H1 (cell line): ENCODE measurements at places on chromosomes 1 and 21. TPM values are rescaled to one million over a fixed set of nuclear protein-coding genes. Genes with fewer than 3 reads are reported as not detected.

Gene LCE2A
- total RNA-seq = not detected in 2 replicates

Gene CD247
- total RNA-seq = 1.7 and 2.2 TPM in 2 replicates

Gene PKLR
- total RNA-seq = 2.3 and 2.4 TPM in 2 replicates

Gene HSPB7
- total RNA-seq = not detected in 2 replicates

Gene PPFIA4
- total RNA-seq = 7.0 and 9.9 TPM in 2 replicates

DNA sequence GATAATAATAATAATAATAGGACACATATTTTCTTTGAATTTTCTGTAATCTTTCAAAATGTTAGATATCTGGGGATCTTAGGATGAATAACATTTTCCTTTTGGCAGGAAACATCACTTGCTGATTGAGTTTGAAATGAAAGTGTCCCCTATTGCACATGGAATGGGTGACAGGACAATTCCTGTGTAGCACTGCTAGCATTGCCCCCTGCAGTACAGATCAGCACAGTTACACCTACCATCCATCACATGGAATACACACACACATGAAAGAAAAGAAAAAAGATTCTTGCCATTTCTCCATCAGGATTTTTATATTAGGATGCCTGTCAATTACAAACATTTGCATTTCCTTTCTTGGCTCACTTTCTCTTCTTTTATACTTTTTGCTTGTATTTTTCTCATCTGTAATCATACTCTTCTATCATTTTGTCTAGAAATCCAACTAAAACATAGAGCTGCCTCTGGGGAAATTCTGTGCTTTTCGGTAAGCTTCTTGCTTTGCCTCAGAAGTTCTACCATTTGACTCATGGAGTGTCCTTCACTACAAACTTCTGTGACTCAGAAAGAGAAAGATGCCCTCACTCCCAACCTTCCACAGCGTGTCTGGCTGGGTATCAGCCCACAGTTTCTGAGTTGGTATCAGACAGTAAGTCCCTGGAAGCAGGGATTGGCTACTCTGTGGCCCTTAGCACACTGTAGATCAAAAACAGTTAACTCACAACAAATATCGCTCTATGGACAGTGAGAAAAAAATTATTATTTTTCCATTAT is 641.2 kb downstream of the PTPRC start:
- no peak for DNase-seq

DNA sequence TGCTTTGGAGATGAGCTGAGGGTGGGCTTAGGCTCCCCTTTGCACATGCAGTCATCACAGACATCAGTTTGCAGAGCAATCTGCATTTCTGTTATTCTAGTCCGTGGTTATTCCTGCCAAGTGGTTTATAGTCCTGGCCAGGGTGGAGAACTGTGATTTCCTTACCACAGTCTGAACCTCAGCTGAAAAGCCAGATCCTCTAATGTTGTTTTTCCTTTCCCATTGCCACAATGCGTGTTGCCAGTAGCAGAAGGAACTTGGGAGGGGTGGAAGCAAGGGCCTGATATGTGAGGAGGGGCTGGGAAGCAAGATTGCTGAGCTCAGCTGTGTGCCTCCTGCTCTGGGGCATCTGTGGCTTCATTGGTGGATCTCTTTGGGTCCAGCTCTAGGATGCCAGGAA is 18.0 kb upstream of the ST3GAL3 start:
- DNase-seq = no peak

GRCh38 chr1:7745783-7746182 is 25.3 kb upstream of the VAMP3 start:
- no peak for DNase-seq

GRCh38 chr21:14957836-14958235 is 107.0 kb downstream of the NRIP1 start:
- DNase-seq = no peak

- DNase-seq = no peak
Measured at GRCh38 chr1:152347116-152347728, 12.6 kb downstream of the FLG2 start.

GRCh38 chr21:36089946-36090345 is 20.1 kb downstream of the CBR1 start:
- no peak for DNase-seq

DNA sequence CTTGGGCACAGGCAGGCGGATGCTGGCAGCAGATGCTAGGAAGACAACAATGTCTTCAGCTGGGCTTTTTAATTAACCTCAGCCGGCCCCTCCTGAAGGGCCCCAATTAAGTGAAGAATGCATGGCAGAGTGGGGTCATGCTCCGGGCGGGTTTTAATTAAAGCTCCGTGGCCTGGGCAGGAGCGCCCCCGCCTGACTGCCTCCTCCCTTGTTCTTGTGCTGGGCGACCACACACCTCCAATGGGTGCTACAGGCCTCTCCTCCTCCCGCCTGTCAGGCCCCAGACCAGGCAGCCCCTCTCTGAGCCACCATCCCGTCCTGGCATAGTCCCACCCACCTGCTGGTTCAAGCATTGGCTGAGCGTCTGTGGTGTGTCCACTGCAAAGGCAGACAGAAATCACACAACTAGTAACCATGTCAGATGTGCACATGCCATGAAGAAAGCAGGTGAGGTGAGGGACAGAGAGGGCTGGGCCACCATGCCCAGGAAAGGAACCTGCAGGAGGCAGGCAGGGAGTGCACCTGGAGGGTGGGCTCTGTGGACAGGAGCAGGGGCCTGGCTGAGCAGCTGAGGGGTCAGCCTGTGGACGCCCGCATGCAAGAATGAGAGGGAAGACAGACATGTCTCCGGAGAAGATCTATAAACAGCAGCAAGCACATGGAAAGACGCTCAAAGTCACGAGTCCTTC is 8.5 kb upstream of the ARF1 start:
- no peak for DNase-seq

GRCh38 chr1:8238141-8239038 is 79.5 kb upstream of the SLC45A1 start:
- no peak for DNase-seq

DNA sequence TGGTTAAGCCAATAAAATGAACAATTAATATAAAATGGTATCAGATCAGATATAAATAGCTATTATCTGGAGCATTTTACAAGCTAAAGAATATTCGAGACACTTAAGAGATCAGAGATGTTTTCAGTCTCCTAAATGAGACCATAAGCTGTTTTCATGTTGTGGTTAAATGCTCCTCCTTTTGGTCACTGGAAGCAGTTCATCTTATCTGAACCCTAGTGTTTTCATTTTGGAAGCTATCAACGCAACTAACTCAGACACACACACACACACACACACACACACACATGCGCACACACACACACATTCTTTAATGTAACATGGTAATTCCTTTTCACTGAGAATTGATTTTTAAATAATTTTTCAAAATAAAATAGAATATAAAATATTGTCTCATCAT is 10.0 kb upstream of the LRRC8C start:
- no peak for DNase-seq

- no peak for DNase-seq
Measured at GRCh38 chr1:94552071-94552586, 10.6 kb upstream of the F3 start.

- no peak for DNase-seq
Measured at GRCh38 chr1:112557385-112557784, 48.6 kb downstream of the WNT2B start.

GRCh38 chr1:193580419-193580818 is 394.0 kb upstream of the B3GALT2 start:
- no peak for DNase-seq

DNA sequence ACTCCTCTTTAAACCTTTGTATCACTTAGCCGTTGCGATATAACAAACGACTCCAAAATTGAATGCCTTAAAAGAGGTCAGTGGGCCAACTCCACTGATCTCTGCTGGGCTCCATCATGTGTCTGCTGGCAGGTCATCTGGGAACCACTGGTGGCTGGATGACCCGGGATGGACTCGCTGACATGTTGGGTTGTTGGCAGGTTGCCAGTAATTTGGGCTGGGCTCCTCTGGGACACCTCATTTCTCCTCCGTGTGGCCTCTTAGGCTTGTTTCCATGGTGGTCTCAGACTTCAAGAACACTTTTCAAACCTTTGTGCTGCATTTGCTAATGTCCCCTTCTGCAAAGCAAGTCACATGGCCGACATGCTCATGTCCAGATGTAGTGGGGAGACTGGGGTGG is 139.3 kb upstream of the POU3F1 start:
- DNase-seq = no peak

DNA sequence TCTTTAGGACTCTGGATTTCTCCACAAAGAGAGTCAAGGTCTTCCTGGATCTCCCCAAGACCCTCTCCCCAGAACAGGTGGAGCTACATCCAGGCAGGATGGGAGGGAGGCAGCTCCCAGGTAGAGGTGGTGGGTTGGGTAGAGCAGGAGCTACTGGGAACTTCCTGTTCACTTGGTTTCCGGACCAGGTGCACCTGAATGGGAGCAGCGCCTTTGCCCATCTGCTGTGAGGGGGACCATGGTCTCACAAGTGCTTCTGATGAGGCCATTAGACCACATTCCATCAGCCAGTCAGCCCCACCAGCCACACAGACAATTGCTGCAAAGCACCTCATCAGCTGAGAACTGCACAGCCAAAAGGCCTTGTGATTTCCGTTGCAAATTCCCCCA is 188.8 kb downstream of the MATN1 start:
- no peak for DNase-seq

DNA sequence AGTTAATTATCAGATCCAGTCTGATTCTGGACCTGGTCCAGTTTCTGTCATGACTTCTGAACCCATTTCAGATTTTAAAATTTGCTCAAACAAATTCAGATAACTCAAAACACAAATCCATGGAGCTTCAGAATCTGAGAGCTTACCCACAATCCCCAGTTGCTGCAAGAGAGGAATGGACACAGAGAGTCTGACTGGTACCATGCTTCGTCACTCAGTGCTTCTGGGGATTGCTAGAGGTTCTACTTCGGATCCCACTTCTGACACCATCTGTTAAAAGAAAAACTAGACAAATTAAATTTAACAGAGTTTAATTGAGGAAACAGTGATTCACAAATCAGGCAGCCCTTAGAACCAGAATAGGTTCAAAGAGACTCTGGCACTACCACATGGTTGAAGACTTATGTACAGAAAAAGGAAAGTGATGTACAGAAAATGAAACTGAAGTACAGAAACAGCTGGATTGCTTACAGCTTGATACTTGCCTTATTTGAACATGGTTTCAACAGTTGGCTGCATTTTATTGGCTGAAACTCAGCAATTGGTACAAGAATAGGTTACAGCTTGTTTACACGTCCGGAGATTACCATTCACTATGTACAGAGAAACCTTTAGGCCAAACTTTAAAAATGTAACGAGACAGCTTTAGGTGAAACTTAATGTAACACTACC is 60.7 kb upstream of the TEKT2 start:
- DNase-seq = no peak

- no peak for DNase-seq
Measured at GRCh38 chr1:235675152-235675890, 25.7 kb upstream of the GNG4 start.

DNA sequence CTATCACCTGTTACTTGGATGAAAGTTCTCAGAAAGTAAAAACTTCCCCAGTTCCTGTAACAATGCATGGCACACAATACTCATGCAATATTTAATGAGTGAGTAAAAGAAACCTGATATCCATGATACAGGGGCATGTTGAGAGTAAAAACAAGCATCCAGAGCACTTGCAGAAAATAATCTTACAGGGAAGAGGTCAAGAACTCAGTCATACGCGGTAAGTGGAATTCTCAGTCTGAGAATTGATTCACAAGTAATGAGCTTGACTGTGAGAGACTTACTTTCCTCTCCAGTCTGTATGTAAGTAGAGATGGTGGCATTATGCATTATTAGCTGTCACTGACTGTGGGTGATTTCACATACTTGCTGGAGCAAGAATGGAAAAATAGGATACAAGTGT is 976.9 kb downstream of the BRINP3 start:
- DNase-seq = no peak

DNA sequence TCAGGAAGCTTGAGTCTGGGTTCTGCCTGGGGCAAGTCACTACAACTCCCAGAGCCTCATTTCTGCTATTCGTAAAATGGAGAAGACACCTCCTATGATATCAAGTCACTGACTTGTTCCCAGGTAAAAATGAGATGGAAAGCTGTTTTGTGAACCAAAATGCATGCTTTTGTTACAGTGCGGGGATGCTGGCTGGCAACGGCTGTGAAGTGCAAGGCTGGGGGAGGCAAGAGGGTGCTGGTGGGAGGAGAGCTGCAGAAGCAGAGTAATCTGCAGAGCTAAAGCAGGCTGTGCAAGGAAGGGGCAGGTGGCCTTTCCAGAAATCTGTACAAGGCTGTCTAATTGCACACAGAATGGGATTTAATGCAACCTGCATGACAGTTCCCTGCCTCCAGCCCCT is 150.9 kb downstream of the CNIH3 start:
- no peak for DNase-seq

GRCh38 chr1:58500043-58500442 is 46.5 kb downstream of the OMA1 start:
- no peak for DNase-seq

DNA sequence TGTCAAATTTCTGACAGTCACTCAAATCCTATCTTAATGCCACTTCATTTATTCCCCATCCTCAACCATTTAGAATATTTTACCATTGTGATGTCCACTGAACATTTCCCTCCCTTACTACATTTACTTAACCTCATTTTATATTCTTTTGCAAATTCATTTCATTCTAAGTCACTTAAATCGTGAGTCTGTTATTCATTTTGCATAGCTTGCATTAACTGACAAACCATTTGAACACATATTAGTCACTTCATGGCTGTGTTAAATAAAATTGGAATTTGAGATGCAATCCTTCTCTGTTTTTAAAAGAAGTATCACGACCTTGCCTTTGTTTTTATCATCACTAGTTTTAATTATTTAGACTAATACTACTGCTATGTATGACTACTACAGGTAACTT is 199.4 kb upstream of the COL11A1 start:
- no peak for DNase-seq

DNA sequence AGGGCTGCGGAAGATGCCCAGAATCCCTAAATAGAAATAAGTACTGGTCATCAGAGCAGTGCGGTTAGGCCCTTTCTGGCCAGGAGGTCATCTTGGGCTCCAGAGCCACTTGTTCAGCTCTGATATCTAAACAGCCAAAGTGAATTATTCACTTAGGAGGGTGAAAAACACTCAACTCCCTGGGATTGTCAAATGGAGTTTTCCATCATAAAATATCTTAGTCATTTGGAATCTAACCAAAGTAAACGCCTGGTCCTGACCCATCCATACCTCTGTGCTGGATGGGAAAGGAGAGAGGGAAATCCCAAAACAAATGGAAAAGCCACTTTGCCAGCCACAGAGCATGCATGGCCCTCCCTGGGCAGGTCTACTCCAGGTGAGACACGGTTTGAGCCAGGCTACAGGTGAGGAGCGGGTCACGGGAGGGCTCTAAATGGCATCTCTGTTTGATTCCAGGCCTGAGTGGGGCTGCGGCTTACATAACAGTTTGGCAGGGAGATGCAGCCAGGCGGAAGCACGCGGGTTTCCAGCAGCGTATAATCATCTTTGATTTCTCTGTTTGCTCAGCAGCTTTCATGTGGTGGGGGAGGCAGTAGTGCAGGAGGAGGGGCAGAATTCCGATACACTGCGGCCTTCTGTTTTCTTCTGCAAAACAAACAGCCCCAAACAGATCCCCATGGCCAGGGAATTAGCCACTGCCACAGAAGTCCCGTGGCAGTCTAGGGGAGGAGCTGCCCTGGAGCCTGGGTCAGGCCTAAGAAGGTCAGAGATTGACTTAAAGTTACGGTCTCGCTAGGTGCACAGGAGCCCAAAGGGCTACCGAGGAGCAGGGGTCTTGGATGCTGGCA is 59.1 kb upstream of the ZNF648 start:
- peak; percentile 39 for DNase-seq
